NCI-H1436 (cell line): ENCODE measurements at places on chromosomes 11 and 22.

DNA sequence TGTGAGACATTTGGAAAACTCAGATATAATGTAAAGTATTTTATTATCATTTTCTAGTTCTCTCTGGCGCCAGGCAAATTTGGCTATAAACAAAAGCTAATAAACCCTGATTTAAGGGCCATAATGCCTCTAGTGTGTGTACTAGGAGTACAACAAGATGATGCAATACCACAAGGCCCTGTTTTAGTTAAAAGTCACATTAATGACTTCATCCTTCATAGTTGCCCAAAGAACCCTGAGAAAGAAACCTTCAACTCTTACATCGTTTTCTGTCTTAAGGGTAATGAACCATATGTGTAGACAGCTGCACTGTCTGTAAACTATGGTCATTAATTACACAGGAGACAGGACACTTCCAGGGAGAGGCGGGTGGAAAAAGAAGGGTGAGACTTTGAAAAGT lies 538.4 kb downstream of the FAM181B start:
- no peak for DNase-seq

DNA sequence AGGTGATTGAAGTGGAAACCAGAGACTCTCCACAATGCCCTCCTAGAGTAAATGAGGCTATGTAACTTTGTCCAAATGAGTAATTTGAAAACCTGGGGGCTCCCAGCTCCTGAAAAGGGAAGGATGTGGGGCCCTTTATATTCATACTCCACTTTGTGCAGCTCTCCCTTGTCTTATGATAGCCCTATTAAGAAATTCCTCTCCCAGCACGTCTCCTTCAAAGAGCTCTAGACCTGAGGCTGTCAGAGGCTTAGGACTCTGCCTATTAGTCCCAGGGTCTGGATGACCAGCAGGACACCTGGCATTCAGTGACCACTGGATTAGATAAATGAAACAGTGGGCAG lies 2.1 kb downstream of the SLC43A1 start:
- no peak for DNase-seq

- no peak for DNase-seq
Measured at GRCh38 chr11:105489446-105489845, 120.4 kb upstream of the GRIA4 start.

DNA sequence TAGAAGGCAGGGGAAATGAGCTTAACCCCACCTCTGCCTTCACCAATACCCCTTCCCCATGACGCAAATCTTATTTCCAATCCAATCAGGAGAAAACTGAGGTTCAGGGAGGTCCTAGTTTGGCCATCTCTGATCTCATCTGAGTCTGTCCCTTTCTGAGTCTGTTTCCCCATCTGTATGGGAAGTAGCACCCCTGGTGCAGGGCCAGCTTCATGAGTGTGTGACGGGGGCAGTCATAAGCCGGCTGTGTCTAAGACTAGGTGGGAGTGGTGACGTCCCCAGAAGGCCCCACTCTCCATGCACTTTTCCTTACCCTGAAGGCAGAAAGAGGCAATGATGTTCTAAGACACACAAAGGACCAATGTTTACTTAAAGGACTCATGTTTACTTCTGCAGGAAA lies 72.3 kb downstream of the MN1 start:
- no peak for DNase-seq

DNA sequence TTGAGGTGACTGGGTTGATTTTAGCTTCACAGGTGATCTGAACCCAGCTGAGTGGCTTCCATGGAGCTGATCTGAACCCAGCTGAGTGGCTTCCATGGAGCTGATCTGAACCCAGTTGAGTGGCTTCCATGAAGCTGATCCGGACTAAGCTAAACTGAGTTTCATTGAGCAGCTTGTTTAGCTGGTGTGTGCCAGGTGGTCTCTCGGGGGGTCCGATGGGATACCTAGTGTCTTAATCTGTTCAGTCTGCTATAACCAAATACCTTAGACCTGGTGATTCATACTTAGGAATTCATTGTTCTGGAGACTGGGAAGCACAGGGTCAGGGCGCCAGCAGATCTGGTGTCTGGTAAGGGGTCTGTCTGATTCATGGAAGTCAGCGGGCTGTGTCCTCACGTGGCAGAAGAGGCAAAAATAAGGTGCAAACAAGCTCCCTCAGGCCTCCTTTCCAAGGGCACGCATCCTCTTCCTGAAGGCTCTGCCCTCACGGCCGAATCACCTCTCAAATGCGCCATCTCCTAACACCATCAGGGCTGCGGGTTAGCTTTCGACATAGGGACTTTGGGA lies 52.5 kb upstream of the KCNQ1OT1 start:
- DNase-seq = no peak

- DNase-seq = no peak
Measured at GRCh38 chr22:25970999-25971811, 198.1 kb upstream of the SEZ6L start.

DNA sequence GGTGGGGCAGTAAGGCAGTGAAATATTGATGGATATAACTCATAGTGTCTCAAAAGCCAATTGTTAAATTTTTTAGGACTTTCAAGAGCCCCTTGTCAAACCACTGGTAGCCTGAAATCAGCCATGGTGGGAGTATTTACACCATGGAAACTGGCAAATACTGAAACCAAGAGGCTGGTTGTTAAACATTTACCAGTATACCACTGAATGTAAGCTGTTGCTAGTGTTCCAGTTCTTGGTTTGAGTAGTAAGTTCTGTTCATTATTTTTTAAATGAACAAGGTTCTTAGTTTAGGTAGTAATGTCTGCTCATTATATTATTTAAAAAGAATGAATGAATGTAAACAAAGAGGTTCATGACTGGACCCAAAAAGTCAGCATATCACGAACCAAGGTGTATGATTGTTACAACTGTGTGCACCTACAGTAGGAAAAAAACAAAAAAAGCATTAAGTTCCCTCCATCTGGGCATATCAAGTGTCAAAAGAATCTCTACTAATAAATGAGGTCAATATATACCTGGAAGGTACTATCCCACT lies 4.5 kb upstream of the EIF3F start:
- DNase-seq = no peak

DNA sequence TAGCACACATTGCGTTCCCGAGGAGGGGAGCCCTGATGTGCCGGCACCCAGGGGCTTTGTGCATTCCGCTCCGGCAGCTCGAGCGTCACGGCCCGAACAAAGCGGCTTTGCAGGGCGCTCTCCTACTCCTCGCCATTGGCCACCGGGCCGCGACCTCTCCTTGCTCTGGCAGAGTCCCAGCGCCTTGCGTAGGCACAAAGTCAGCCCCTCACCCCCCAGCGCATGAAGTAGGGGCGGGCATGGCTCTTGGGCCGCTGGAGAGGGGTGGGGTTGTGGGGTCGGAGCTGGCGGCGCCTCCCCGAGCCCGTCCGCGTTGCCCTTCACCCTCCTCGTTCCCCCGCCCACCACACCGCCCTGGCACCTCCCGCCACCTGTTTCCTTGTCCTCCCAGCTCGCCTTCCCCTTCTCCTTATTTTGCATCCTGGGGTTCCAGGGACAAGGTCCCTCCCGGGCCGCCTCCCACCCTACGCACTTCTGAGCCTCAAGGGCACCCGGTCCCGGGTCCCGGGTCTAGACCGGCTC lies 753 bp upstream of the PPARA start:
- no peak for DNase-seq

DNA sequence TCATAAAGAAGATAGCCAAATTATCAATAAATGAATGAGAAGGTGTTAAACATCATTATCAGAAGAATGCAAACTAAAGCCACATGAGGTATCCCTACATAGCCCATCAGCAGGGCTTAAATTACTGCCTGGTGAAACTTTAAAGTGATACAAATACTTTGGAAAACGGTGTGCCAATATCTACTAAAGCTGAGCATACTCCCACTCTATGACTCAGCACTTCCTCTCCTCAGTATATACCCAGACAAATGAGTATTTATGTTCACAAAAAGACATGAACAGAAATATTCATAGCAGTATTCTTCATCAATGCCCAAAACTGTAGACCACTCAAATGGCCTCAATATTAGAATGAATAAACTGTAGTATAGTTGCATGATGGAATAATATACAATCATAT lies 284.6 kb upstream of the ZC3H12C start:
- DNase-seq = no peak

DNA sequence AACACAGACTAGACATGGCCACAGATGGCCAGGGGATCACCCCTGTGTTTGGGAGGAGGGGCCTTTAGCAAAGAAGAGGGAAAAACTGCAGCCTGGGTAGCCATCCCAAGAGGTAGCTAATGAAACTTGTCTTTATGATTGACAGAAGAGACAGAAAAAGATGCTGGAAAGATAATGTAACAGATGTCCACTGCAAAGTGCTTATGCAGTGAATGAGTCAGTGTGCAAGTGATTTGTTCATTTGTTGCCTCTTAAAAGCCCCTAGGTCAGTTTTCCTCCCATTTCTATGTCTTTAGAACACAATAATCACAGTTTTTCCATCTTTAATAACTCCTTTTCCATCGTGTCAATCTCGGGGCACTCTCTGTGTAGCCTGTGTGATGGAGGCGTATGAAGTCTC lies 57.2 kb downstream of the INSC start:
- no peak for DNase-seq

GRCh38 chr22:28316014-28316413 lies 363.6 kb downstream of the TTC28 start:
- no peak for DNase-seq

DNA sequence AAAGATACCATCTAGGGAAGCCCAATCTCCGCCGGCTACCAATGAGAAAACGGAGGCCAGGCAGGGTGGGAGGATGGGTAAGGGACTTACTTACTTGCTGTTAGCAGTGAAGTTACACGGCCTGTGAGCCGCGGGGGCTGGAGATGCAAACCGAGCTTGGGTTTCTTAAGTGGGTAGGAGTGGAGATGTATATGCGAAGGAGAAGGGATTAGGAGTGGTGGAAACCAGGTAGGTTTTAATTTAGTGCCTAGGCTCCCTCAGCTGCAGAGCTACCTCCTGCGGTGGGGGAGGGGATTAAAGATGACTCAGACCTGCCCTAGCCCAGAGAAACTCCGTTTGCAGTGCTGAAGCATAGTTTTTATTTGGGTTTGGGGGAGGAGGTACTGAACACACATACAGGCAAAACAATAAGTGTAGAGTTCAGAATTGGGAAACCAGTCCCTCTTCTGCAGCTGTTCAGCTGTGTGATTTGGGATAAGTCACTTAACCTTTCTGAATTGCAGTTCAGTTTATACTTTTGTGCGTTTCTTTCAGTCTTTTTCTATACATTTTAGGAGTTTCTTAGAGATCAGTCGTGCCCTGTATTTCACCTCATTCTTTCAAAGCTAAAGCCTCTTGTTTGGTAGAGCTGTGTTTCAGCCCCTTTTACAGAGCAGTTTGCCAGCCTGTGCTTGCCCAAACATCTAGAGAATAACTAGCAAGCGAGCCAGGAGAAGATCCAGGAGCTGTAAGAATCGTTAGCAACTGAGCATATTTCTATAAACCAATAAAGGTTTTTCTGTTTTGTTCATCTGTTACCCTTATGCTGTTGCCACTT lies 596 bp upstream of the TNRC6B start:
- DNase-seq = no peak

DNA sequence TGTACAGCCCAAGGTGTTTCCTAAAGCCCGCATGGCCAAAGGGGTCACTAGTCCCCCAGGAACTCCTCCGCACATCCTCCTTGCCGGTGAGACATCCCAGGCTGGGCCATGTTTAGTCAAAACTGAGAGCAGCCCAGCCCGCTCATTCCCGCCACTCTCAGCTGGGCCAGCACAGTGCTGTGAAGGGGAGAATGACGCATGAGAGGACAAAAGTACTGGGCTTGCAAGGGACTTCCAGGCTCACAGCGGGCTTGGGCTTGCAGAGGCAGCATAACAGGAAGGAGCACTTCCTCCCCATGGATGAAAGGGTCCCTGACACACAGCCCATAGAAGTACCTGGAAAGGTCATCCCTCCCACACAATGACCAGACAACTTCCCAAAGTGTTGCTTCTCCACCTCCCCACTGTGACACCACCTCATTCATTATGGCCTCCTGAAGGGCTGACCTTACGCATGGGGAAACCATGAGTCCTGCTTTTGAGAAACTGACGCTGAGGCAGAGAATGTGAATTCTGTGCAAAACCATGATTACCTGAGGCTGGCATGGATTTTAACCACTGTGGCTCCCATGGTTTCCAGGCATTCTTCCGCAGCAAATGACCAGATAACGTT lies 19.1 kb downstream of the ETS1 start:
- no peak for DNase-seq

- DNase-seq = peak; percentile 18
Measured at GRCh38 chr11:78954261-78954660, 379.6 kb upstream of the NARS2 start.

DNA sequence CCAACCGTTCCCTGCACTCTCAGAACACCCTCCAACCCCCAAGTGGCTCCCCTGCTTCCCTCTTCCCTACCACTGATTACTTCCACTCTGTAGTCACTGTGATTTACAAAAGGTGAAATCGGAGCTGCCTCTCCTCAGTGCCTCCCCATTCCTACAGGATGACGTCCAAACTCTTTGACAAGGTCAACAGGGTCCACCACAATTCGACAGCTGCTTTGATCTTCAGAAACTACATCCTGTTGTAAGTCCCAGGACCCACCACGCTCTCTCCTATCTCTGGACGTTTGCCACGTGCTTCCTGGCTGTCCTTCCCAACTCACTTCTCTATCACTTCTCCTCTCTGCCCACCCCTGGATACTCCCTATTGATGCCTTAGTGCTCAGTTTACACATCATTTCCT lies 85.0 kb upstream of the EIF3D start:
- no peak for DNase-seq

DNA sequence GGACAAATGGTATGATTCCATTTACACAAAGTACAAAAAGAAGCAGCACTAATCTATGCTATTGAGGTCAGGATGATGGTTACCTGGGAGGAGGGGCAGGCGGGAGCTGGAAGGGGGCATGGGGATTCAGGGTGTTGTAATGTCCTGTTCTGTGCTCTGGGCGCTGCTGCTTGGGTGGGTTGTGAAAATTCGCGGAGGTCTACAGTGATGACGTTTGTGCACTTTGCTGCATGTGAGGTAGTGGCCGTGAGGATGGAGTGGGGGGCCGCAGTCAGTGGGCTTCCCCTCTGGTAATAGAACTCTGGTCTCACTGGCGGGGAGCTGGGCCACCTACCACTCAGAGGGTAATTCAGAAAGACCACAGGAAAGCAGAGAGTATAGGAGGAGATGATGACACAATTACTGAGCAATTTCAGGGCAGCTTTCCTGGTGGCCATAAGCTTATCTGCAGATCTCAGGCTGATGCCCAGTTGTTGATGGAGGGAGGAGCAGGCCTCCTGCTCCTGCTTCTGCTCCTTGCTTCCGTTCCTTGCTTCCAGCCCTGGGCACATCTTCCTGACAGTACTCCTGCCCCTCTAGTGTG lies 121.5 kb downstream of the CEP164 start:
- DNase-seq = no peak

DNA sequence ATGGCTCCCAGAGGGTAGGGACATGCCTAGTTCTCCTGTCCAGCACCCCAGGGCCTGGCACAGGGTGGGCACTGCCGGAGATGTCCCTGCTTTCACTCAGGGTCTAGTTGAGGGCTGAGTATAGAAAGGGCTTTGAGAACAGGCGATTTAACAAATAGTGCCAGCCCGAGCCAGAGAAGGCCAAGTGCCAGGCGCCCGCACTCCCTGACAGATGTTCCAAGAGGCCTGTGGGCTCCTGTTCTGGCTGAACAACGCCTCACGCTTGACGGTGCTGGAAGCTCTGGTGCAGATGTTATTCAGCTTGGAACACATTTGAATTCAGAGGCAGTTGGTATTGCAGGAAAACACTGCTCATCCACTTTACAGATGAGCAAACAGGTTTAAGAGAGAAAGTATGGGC lies 46.5 kb downstream of the NFAM1 start:
- DNase-seq = no peak
